ENCODE measurements at places on chromosomes 3 and 15.

DNA sequence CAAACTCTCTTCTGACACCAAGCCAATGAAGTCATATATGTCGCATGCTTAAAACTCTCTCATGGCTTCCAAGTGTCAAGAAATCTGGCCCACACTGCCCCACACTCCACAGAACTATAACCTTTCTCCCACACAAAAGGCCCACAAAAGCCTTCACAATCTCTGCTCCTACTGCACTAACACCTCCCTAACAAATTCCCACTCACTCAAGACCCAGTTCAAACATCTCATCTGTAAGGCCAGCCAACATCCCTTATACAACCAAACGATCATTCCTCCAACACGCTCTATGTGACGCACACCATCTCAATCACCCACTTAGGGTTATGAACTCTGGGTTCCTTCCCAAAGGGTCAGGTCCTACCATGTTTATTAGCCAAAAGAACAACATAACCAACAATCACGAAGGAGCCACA is 13.5 kb downstream of the TBC1D2B start:
- DNase-seq: no peak

DNA sequence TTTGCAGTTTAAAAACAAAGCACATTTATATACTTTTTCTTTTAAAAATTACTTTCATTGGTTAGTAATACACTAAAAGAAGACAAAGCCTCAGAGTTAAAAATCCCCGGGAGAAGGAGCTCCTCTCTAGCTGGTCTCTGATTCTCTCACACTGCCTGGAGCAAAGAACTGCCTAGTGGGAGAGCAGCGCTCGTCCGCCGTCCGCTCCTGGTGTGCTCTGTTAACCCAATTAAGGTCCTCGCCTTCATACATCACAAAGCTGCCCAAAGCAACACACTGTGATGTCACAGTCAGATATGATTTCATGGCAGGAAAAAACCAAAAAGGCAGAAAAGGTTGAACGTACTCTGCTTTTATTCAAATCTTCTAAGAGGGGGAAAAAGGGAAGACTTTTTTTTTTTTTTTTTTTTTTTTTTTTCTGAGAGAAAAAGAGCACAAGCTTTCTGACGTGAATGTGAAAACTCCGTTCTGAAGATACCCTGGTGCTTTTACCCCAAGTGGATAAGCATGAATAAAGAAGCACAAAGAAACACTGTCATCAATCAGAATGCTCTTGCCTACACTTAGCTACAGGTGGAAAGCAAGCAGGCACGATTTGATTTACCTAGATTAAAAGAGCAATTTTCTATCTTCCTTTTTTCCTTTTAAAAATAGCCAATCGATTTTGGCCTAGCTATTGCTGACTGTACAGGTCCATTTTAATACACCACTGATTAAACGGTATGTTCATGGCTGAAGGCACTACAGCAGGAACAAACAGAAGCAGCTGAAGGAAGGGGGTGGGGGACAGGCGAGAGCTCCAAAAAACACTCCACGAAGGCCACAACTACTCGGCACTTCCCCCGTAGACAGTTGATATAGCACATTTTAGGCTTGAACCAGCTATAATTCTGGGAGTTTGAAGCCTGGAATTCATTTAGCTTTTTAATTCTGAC is 115.2 kb downstream of the TIGIT start:
- DNase-seq: no peak

DNA sequence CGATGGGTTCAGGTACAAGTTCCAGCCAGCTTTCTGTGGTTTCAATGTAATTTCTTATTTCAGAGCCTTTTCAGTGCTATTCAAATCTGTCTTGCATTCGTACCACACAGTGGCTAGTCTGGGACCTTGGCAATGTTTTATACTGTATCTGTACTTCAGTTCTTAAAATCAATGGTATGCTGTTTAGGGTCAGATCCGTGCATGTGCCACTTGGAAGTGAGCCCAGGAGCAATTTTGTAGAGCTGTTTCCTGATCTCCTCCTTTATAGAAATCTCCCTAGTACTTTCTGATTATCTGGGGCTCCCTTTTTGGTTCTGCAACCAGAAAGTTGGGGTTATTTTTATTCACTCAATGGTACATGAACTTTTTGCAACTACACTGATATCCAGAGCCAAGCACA is 59.5 kb upstream of the NDUFB4 start:
- no peak for DNase-seq

DNA sequence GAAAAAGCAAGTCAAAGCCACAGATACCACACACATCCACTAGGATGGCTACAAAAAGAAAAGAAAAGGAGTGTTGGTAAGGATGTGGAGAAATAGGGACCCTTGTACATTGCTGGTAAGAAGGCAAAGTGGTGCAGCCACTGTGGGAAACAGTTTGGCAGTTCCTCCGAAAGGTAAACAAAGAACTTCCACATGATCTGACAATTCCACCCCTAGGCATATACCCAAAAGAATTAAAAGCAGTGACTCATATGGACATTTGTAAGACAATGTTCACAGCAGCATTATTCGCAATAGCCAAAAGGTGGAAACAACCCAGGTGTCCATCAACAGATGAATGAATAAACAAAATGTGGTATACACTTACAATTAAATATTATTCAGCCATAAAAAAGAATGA is 22.2 kb upstream of the GMPPB start:
- DNase-seq: no peak

GRCh38 chr15:93168910-93169309 is 79.9 kb upstream of the RGMA start:
- DNase-seq: no peak

- no peak for DNase-seq
These were observed 22.6 kb downstream of the TAFA4 start for GRCh38 chr3:68909719-68910118.

DNA sequence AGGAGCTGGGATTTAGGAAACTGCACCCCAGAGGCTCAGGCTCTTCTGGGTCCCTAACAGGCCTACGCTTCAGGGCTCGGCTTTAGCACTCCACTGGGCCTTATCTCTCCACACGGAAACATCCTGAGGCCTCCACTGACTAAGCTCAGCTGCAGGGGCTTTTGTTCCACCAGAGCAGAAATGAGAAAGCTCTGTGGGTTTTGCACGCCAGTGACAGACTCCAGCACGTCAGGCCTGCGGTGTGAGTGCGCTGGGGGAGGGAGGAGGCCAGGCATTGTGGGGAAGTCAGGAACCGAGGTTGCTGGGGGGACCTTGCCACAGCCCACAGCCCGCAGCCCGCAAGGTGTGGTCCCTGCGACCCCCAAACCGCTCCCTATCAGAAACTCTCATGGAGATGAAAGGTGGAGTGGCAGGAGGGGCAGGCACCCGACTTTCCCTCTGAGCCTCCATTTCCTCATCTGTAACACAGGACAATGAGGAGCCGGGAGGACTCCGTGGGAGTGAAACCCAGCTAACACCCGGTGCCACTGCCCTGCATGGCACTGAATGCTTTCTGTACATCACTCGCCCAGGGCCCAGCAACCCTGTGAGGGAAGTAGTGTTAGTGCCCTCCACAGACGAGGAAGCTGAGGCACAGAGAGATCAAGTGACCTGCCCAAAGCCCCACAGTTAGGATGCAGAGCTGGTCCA is 106.5 kb downstream of the TPRA1 start:
- DNase-seq: no peak

- no peak for DNase-seq
These were observed 105.3 kb downstream of the CD47 start for GRCh38 chr3:107985496-107985895.

GRCh38 chr15:60421544-60421943 is 23.8 kb upstream of the ANXA2 start:
- DNase-seq: no peak

GRCh38 chr3:140494970-140495369 is 182.9 kb upstream of the TRIM42 start:
- DNase-seq: no peak

GRCh38 chr15:35182841-35183479 is 97.9 kb upstream of the NANOGP8 start:
- no peak for DNase-seq

DNA sequence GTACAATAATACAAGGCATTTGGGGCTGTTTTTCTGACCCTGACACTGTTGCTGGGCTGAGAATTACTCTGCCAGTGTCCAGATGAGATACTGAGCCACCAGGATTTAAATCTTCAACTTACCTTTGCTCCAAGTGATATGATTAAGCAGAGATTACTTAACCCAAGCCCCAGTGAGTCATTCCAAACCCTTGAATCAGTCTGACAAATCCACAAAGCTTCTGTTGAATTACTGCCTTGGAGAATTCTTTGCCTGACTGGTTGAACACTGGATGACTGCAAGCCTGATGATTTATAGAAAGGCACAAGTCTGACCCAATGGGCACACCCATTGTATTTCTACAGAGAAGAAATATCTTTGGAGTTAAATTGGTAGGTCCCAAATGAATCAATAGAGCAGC is 88.2 kb upstream of the TSC22D2 start:
- DNase-seq: no peak

DNA sequence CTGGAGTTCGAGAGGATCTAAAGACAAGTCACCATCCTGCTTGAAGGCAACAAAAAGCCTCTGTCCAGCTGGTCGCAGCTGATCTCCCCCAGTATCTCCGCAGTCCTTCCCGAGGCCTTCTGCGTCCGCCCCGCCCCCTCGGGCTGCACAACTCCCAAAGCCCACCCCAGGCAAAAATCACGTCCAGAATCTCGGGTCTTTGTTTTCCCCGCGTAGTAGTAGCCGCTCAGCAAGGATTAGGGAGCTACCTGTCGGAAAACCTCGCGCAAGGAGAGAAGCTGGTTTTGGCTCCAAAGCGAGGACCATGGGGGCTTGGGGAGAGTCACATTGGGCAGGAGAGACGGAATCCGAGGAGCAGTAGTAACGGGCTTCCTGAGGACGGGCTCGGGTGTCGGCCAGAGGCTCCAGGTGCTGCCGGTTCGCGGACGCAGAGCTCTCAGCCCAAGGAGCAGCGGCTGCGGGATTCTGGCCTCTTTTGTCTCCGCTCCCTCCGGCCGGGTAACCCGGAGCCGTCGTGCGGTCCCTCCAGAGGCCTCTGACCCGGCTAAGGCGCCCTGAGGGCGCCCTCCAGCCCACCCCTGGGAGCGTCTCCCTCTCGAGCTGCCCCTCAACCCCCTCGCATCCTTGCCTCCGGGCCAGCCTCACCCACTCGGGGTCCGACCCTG is 401 bp downstream of the ZSCAN29 start:
- DNase-seq: no peak

DNA sequence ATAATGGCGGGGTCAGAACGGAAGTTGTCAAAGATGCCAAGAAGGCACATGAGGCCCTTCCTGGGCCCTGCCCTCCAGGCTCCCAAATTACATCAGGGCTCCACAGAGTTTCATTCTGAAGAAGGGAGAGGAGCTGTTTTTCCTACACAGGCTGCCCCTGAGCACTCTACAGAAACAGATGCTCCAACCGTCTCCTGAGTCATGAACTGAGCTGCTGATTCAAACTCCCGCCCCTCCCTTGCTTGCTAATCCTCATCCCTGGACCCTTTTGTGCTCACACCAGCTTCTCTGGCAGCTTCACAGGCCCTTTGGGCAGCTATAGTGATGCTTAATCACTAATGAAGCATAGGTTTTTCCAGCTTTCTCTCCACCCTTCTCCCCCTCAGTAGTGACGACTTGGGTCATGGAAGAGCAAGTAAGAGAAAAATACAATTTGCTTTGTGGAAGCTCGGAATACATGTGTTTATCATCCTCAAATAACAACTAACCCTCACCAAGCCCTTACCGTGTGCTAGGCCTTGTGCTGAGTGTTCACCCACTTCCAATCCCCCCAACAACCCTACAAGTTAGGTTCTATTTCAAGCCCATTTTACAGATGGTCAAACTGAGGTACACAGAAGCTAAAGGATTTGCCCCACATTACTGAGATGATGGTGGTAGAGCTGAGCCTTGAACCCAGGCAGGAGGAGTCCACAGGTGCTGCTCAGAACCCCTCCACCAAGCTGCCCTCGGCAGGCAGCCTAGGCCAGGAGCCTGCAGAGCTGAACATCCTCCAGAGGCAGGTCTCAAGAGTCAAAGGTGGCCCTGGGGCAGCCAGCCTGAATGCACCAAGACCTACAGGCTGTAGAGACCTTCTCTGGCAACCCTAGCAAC is 21.9 kb downstream of the MEGF11 start:
- no peak for DNase-seq

- DNase-seq: no peak
These were observed 35.1 kb downstream of the APBA2 start for GRCh38 chr15:28920781-28921331.

- DNase-seq: peak; percentile 9
These were observed 643 bp downstream of the MYO5A start for GRCh38 chr15:52527911-52528563.

GRCh38 chr15:66692808-66693596 is 9.0 kb upstream of the SMAD6 start:
- no peak for DNase-seq

DNA sequence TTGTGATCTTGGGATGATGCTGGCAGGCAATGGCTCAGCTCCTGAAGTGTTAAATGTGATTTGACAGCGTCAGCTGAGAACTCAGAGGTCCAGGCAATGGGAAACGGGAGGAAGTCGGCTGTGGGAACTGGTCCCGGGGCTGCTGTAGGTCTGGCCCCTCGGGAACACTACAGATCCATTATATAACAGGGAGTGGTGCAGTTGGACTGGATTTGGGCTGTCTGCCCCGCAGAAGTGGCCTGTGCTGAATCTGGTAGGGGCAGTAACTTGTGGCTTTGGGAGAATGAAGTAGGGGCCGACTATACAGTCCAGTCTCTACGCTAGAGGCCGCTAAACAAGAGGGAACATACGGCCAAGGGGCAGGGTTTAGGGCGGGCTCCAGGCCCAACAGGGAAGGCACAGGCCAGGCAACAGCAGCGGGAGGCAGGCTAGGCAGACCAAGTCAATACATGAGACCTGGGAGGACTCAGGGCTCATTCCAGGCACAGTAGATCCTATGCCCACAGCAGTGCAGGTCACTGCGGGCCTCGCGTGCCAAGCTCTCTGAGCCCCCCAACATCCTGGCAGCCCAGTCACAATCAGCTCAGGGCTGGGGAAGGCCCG is 20.3 kb upstream of the IL16 start:
- no peak for DNase-seq

DNA sequence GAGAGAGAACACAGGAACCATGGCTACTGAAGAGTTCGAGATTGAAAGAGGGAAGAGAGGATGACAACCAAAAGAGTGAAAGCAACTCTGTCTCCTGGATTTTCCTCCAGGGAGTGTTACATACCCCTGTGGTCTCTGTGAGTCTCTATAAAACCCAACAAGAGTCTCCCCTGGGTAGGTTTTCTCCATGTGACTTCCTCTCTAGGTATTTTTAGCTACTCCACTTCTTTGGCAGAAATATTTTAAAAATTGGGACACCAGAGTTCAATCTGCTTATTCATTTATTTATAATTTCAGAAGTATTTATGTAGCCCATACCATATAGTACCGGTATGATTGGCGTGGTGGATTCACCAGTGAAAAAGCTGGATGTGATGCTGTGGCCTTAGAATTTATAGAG is 671.7 kb upstream of the NR2F2 start:
- no peak for DNase-seq

DNA sequence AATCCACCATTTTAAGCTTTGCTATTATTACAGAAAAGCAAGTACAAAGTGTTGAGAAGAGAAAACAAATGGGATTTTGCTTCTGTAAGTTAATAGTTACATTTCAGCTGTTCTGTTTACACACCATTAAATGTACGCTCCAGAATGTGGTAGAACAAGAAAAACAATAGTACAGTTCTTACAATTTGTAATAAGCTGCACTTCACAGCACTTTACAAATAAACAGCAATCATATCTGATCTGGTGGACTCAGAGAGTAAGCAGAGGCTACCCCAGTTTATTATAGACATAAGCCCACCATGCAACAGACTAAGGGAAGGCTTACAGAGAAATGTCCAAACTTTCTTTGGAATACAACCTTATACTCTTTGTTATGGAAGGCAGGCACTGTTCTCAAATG is 126.4 kb downstream of the OXSM start:
- DNase-seq: no peak

All from left renal cortex interstitium (tissue), 4 donors.